ENCODE measurements at places on chromosomes 11 and 22.
A peak's percentile ranks its signal among the peaks of the same experiment; 100 is the strongest.

GRCh38 chr11:3126207-3126865, 38.8 kb downstream of the OSBPL5 start:
- DNase-seq: no peak

DNA sequence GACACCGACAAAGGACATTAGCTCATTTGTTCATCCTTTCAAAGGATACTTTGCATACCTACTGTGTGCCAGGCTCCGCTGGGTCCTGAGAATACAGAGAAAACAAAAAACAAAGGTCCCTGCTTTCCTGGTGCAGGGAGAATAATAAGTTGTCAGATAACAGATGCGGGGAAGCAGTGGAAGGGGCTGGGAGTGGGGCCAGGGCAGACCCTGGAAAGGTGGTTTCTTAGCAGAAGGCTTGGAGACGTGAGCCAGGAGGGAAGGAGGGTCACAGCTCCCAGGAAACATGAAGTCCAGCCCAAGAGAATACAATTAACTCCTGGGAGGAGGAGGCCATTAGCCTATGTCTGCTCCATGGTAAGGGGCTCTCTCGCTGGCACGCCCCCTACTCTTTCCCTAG, 9.8 kb upstream of the ANO1 start:
- no peak for DNase-seq

DNA sequence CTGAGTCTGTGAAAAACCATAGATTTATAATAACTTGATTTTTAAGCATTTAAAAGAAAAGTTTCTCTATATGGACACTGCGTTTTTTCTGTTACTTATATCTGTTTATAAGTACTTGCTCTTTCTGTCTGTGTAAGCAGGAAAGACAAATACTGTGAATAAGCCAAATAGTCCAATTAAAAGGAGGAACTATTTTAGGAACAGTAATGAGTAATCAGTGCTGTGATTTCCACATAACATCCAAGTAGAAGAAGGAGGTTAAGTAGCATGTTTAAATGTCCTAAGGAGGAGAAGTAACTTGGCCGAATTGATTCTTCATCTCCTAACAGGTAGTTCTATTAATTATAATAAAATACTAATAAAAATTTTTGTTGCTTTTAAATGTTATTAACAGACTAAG, 40.8 kb downstream of the ZNF214 start:
- DNase-seq: no peak

DNA sequence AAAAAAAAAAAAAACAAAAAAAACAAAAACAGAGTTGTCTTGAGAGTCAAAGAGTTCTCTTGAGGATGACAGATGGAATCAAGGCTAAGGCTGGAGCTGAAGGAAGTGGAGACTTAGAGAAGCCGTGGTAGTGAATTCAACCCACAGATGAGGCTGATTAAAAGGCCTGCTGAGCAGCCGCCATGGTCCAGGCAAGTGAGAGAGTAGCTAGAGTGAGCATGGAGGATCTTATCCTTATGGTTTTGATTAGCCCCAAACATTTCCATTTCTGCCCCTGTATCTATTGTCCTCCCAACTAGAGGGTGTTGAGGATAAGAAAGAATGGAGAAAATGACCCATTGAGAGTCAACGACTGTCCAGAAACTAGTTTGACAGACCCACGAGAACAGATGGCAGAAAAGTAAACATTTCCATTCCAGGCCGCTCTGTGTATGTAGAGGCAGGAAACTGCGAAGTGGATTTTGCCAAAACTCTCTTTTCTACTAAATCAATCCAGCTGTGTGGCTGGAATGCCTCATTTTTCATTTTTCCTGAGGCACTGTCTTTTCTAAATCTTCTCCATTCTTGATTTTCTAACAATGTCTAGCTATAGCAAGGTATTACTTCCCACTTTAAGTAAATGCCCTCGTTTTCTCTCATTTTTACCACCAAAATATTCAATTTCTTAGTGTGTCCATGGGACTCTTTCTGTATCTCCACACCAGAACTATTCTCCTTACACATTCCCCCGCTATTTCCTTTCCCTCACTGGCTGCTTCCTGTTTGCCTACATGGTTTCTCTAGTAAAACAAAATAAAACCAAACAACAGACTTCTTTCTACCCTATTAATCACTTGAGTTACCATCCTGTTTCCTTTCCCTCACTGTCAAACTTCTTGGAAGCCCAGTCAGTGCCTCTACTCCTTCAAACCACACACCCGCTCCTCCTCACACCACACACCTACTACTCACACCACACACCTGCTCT, 5.4 kb upstream of the MMP8 start:
- no peak for DNase-seq

GRCh38 chr22:22043296-22044078, 60.9 kb upstream of the TOP3B start:
- DNase-seq: no peak

- DNase-seq: peak; percentile 49
Measured at GRCh38 chr11:2156416-2157182, 4.4 kb downstream of the INS start.

GRCh38 chr11:56885854-56886253, 102.9 kb upstream of the OR5AK2 start:
- no peak for DNase-seq

DNA sequence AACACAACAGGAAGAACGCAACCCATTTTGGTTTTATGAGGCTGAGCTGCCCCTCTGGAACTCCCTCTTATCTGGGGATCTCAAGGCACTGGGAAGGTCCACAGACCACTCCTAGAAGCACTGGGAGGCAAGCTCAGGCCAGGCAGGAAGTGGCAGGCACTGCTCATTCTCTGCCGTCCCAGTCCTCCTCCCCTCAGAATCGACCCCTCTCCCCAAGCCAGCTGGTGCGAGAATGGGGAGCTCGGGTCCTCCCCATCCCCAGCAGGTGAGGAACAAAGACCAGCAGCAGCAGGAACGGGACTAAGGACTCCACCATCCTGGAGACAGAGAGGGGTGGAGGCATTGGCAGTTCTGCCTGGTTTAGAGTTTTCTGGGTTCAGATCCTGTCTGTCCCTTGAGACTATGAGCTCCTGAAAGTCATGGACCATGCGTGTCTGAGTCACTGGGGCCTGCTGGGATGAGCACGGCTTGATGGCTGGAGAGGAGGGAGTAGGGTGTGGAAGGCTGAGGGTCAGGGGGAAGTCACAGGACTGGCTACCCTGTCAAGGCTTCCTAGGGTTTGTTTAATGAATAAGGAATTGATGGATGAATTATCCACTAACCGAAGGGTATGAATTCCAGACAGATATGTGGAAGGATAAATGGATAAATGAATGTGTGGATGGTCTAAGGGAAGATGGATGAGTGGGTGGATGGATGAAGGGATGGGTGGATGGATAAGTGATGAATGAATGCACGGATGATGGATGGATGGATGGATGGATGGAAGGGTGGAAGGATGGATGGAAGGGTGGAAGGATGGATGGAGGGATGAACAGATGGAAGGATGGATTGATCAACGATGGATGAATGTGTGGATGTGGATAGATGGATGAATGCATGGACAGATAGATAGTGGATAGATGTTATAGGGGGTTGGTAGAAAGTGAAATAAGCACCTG, 6.4 kb downstream of the MYEOV start:
- DNase-seq: no peak

- DNase-seq: no peak
Measured at GRCh38 chr11:119307219-119307618, 9.7 kb downstream of the MCAM start.

DNA sequence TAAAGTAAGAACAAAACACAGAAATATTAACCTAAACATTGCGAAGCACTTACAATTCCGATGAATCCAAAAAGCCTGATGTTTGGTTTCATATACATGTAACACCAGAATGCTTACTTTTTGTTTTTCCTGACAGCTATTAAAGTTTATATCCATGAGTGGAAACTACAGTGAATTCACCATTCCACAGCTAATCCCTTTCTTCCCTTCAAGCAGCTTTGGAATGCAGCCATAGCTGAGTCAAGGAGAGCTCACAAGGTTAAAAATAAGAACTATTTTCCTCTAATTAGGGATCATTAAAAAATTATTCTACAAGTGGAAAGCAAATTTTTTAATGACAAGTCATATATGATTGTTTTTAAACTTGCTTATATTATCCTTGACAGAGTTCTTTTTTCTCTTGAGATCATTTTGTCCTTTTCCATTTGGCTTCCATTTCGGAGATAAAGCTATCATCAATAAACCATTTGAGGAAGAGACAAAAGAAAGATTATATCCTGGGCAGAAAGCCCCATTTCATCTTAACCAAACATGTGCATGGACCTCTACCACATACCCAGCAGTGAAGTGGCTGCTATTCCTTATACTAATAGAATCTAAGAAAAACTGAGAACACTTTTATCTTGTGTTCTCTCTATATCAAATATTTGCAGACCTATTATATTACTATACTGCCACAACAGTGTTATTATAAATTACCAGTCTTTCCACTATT, 19.7 kb upstream of the FIBIN start:
- DNase-seq: no peak

GRCh38 chr11:6705905-6706535, 22.9 kb upstream of the MRPL17 start:
- DNase-seq: peak; percentile 60

- DNase-seq: no peak
Measured at GRCh38 chr22:45006964-45007390, 2.8 kb downstream of the PHF21B start.

DNA sequence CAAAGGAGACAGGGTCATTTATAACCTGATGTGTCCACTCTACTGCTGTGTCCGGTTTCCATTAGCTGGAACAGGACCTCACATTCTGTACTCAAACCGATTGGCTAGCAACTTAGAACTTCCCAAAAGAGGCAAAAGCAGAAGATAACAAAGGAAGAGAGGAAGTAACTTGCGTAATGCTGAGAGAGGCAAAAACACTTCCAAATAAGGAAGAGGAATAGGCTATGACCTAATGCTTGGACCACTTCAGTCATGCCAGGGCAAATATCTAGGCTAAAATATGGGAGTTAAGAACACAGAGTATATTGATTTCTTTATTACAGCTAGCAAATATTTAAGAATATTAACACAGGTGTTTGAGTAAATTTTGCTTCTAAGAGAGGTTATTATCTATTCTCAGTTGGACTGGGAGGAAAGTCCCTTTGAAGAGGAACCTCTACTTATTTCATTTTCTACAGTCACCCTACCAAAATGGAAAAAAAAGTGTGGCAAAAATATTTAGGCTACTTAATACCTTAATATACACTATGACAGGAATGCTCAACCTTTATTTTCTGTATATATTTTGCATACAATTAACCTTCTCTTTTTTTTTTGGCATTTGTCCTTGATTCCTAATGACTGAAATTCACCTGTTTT, 499.8 kb upstream of the CHORDC1 start:
- no peak for DNase-seq

GRCh38 chr11:118530683-118531596, at the start of gene TMEM25:
Gene TMEM25 (plus strand): TSS chr11:118531192. CDS start chr11:118531802, 610 bp downstream.
- DNase-seq: peak; percentile 73

DNA sequence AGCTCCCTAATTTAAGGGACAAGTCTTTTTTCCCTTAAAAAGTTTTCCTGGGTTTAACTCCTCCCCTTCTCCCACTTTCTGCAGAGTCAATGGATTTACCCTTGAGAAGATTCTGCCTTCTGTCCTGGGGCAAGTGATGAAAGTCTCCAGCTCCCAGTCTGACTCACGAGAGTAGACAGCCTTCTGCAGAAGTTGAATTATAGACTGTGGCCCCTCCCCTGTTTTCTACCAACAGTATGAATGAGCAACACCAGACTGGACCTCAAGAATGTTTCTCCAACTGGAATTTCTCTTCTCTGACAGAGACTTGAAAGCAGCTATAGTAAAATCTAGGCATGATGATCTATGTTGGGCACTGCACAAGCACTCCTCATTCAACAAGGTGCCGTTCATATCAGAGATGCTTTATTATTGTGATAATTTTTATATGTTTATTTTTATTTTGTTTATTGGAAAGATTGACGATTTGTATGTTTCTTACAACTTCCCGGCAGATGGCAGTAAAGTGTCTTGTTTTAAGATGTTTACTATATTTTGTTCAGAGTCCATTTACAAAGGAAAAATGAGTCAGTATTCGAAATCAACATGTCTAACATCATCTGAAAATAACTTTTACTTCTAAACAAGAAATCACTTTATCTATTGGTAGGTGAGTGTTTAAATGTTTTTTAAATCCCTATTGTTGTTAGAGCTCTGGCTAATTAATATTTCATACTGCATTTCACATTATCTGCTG, 56.6 kb downstream of the LMO2 start:
- DNase-seq: peak; percentile 4

GRCh38 chr11:31922450-31922849, 111.3 kb upstream of the PAX6 start:
- DNase-seq: no peak

- no peak for DNase-seq
Measured at GRCh38 chr11:112785719-112786118, 175.5 kb upstream of the NCAM1 start.

GRCh38 chr11:83002522-83002921, 69.2 kb downstream of the RAB30 start:
- DNase-seq: no peak

GRCh38 chr22:44453441-44454112, 44.5 kb downstream of the RTL6 start:
- DNase-seq: no peak

DNA sequence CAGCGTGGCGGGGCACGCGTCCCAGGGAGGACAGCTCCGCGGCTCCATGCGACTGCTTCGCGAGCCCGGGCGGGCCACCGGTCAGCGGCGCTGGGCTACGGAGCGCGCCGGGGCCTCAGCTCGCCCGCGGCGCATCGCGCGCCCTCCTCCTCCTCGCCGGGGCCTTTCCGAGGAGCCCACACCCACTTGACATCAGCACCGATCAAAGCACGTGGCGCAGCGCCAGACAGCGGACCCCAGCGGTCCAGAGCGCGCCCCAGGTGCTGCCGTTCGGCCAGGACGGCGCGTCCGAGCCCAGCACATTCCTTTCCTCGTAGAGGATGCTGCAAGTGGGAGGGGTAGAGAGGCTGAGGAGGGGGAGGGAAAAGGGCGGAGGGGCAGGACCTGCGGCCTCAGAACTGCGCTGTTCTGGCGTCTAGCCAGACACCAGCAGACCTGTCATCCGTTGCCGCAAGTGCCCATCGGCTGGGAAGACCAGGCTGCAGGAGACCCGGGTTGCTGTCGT, 88.6 kb downstream of the PLEKHA7 start:
- DNase-seq: peak; percentile 3

DNA sequence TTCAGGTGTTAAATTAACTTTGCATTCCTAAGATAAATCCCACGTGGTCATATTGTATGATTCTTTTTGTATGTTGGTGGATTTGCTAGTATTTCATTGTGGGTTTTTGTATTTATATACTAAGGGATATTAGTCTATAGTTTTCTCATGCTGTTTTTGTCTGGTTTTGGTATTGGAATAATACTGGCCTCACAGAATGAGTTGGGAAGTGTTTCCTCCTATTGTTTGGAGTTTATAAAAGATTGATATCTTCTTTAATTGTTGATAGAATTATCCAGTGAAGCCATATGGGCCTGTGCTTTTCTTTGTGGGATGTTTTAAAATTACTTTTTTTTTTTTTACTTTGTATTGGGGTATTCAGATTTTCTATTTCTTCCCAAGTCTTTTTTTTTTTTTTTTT, 59.8 kb downstream of the QSER1 start:
- no peak for DNase-seq

DNA sequence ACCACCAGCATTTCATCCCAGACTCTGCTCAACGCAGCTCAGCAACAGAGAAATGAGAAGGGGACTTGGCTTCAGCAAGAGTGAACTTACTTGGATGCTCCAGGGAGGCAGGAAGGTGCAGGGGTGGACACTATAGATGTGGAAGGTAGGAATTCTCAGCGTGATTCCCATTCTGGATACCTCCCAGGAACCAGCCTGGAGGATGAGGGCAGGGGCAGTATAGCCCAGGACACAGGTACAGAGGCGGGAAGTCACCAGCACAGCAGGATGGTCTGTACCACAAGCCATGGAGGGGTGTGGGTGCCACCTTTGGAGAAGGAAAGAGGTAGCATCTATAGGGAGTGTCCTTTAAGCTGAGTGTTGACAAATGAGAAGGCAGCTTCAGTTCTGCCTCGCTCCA, 1275.2 kb downstream of the TBC1D22A start:
- DNase-seq: no peak

All from CD4-positive, alpha-beta T cell treated with Interleukin-10 for 1 hour (primary cell).